ENCODE measurements at places on chromosomes 7 and 10. TPM values are rescaled to one million over a fixed set of nuclear protein-coding genes. Genes with fewer than 3 reads are reported as not detected.

Gene ATE1
- 15.2 TPM for total RNA-seq

Gene CXCL12
- total RNA-seq, result 0.46 TPM

Gene TLL2
- 3.3 TPM for total RNA-seq

Gene FXYD4
- not detected for total RNA-seq

Gene ANK3
- 6.6 TPM for total RNA-seq

Gene LBX1
- not detected for total RNA-seq

Gene GPR15LG
- total RNA-seq, result 1.0 TPM

Gene HPSE2
- total RNA-seq, result not detected

Gene NUTM2B
- not detected for total RNA-seq

Gene GLCCI1
- total RNA-seq, result 1.9 TPM

Gene SVOPL
- total RNA-seq, result not detected

Gene GIMAP1
- total RNA-seq, result not detected

Gene PKD2L1
- not detected for total RNA-seq

Gene VGF
- total RNA-seq, result 20.9 TPM

Gene CYP3A7
- 0.12 TPM for total RNA-seq

Gene JAKMIP3
- under 0.01 TPM for total RNA-seq

Gene TAS2R3
- 0.35 TPM for total RNA-seq

Gene SFRP5
- total RNA-seq, result not detected

Gene GJC3
- total RNA-seq, result not detected

Gene TMEM236
- 0.07 TPM for total RNA-seq

Gene NET1
- total RNA-seq, result 122 TPM

Gene CNTNAP2
- 2.7 TPM for total RNA-seq

Gene TEX36
- total RNA-seq, result not detected

Gene RPEL1
- total RNA-seq, result 0.07 TPM

Gene CRYGN
- total RNA-seq, result not detected

Gene ADAM12
- total RNA-seq, result 4.3 TPM

Gene SLC16A12
- total RNA-seq, result 1.2 TPM

Gene PON1
- not detected for total RNA-seq

Data from epithelial cell of proximal tubule (primary cell).